Activated CD4-positive, alpha-beta T cell treated with anti-CD3 and anti-CD28 coated beads, Interleukin-2, amount 50 U/mL, for 4 hours (primary cell): ENCODE measurements at places on chromosomes 2 and 18.

GRCh38 chr2:43217228-43218154, 8.9 kb downstream of the ZFP36L2 start:
- DNase-seq = no peak

DNA sequence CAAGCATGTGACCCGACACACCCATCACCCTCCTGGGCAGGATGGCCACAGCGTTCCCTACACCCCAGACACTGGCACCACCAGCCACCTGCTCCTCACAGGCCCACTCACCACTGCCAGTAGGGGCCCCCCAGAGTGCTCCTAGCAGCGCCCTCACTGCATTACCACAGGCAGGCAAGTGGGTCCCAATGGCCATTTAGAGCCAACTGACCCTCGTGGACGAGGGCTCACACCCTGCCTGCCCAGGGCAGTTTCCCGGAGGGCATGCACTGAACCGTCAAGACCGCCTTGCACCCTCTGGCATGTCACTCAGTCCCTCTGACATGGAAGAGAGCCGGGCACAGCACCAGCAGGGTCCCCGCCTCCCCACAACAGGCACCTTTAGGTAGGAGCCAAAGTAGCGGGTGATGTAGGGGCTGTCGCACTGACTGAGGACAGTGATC, 7.3 kb downstream of the STK25 start:
- DNase-seq = no peak

- DNase-seq = no peak
These were observed 31.1 kb downstream of the ACSL3 start for GRCh38 chr2:222891890-222892289.

- no peak for DNase-seq
These were observed 2.5 kb downstream of the MRPL35 start for GRCh38 chr2:86201671-86202335.

DNA sequence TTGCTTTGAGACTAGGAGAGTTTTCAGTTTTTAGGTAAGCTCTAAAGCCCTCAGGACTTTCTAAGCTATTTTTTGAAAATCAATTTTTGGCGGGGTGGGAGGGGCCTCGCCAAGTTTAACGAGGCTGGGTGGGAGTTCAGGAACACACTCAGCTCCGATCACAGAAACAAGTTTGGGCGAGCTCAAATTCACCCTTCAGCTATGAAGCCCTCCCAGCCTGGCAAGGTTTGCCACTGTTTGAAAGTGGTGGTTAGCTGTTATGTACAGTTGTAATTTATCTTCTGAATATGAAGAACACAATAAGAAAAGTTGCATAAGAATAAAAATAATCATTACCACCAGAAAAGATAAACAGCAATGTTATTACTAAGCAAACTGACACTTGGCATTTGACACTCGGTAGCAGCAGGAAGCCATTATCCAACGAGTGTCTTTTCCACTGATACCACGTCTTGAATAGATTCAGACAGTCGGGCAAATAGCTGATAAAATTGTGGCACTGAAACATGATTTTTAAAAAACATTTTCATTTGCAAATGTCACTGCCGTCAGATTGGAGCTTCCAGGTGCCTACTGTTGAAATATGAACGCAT, 59.8 kb downstream of the KCTD1 start:
- no peak for DNase-seq

DNA sequence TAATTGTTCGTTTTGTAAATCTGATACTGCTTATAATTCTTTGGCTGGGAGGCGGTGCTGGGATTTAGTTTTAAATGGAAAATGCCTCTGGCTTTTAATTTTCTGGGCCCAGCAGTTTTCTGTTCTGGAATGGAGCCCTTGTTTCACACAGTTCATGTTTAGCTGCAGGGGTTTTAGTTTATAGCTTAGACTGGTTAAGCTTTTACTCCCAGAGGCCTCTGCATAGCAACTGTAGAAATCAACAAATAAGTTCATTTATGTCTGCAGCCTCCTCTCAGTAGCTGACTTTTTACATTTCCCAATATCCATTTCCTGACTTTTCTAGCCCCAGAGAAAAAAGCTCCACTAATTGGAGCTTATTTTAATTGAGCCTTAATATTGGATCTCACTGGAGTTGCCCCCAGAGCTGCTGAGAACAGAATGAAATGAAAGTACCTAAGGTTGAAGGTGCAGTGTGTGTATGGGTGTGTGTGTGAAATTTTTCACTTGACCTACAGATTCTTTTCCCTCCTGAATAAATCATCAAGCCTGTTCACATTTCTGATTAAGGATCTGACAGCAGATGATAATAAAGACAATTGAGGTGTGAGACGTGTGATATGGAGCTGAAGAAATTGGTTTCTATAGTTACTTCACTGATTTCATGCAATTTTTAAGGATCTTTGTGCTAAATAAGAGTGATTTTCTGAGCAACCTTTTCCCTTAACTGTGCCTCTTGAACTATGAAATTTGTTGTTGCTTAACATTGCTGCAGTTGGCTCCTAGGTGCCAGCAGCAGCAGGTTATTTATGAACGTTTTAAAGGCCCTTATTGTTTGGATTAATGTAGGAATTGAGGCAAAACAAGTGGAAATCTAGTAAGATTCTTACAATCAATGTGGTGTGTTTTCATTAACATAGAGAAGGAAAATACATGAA, 109.6 kb downstream of the TAF4B start:
- no peak for DNase-seq

- no peak for DNase-seq
These were observed 947 bp upstream of the ANKRD44 start for GRCh38 chr2:197311421-197312033.

- DNase-seq = no peak
These were observed 8.6 kb downstream of the RBFA start for GRCh38 chr18:80042785-80043184.

DNA sequence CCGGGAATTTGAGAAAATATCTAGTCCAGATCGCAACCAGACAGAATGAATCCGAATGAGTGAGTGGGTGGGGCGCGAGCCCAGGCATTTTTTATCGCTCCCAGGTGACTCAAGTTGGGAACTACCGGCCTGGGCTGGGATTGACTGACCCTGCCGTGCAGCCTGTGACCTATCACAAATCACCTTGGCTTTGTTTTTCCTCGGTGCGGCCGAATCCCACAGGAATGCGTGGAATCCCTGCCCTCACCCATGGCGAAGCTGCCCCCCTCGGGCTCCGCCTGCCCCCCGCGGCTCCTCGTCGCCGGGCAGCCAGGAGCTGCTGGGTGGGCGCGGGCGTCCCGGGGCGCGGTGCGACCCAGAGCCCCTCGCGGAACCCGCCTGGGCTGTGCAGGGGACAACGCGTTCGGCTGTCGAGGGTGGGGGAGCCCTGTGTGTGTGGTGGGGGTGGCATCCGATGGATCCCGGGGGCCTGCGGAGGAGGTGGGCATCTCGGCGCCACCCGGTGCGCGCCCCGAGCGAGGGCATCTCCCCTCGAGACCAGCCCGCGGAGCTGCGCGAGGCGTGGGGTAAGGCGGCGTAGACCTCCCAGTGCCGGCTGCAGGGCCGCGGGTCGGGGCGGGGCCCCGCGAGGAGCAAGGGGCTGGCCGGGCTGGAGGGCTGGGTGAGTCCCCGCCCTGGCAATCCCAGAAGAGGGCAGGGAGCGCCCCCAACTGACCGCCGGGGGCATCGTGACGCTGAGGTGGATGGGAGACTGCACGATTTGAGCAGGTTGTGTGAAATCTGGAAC, 16.5 kb downstream of the B3GNT7 start:
- peak; percentile 15 for DNase-seq

GRCh38 chr2:197310987-197311420, 424 bp upstream of the ANKRD44 start:
- no peak for DNase-seq

DNA sequence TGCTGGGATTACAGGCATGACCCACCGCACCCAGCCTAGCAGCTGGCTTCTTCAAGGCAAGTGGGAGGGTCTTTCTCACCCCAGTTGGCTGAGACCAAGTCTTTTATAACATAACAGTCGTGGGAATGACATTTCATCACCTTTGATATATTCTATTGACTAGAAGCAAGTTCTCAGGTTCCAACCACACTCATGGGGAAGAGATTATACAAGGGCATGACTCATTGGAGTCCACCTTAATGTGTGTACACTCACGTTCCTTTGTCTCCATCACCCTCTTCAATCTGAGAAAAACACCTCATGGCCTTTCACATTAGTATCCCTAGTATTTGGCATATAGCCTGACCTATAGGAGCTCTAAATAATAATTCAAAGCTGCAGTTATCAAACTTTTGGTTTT, 2.8 kb upstream of the BBS5 start:
- DNase-seq = no peak

DNA sequence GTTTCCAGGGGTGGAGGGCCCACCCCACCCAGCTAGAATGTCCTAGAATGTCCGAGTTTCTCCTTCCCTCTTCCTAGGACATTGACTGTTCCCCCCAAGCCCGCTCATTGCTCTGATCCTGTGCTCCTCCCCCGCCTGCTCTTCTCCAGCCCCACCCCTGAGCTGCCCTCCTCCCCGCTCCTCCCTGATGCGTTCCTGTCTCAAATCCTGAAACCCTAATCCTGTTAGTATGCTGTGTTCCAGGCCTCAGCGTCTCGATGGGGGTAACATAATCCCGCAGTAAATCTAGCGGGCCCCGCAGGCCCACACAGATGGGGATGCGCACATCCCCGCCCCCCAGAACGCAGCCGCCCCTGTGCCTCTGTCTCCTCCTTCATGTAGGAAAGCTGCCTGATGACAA, 51.3 kb downstream of the NRP2 start:
- no peak for DNase-seq

DNA sequence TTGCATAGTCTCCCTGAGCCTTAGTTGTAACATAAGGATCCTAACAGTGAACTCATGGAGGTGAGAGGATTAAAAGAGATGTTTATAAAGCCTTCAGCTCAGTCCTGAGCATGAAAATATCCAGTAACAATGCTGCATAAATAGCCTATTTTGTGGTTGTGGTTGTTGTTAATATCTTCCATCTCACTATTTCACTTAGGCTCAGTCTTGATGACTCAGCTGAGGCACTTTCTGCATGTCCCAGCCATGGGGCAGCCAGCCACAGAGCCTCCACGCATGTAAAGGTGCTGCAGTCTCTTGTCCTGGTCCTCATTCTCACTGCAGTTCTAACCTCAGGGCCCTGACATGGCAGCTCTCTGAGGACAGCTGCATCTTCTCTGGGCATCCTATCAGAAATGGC, 218.8 kb upstream of the PKDCC start:
- no peak for DNase-seq

DNA sequence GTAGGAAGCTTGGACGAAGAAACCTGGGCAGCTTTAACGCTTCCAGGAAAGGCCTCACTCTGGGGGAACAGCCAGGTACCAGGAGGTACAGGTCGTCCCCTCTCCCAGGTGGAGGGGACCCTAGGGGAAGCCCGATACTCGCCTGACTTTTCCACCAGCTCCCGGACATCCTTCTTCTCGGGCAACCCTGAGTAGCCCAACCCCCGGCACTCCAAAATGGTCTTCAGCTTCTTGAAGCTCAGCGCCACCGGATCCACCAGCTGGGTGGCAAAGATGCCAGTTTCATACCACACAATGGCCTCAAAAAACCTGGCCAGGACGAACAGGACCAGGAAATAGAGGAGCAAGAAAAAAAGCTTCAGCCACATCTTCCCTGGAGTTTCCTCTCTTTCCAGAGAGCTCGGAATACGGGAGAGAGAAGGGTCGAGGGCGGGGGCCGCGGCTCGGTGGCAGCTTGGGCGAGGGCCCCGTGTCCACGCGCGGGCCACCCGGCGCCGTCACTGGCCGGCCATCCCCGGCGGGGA, 1.1 kb downstream of the RNF103 start:
- DNase-seq = peak; percentile 6

- DNase-seq = no peak
These were observed 39.2 kb upstream of the LOXHD1 start for GRCh38 chr18:46696268-46696667.

DNA sequence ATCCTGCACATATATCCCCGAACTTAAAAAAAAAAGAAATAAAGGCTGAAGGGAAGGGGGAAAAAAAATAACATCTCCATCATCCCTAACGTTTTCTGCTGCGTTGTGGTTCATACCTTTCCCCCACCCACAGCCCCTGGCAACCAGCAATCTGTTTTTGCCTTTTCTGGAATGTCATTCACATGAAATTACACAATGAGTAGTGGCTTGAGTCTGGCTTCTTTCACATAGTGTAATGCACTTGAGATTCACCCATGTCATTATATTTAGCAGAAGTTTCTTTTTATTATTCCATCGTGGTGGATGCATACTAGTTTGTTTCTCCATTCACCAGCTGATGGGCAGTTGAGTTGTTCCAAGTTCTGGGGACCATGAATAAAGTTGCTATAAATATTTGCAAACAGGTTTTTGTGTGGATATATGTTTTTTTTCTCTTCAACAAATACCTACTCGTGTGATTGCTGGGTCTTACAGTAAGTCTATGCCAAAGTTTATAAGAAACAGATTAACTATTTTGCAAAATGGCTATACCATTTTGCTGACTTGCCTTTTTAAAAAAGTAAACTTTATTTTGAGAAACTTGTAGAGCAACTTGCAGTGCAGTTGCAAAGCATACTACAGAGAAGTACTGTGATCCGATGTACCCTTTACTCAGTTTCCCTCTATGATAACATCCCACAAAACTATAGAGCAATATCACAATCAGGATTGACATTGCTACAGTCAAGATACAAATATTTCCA, 322.5 kb downstream of the LPIN1 start:
- DNase-seq = no peak

- DNase-seq = peak; percentile 46
These were observed 727 bp downstream of the NCOA1 start for GRCh38 chr2:24491542-24492420.

GRCh38 chr2:33903215-33903614, 304.1 kb upstream of the FAM98A start:
- no peak for DNase-seq

DNA sequence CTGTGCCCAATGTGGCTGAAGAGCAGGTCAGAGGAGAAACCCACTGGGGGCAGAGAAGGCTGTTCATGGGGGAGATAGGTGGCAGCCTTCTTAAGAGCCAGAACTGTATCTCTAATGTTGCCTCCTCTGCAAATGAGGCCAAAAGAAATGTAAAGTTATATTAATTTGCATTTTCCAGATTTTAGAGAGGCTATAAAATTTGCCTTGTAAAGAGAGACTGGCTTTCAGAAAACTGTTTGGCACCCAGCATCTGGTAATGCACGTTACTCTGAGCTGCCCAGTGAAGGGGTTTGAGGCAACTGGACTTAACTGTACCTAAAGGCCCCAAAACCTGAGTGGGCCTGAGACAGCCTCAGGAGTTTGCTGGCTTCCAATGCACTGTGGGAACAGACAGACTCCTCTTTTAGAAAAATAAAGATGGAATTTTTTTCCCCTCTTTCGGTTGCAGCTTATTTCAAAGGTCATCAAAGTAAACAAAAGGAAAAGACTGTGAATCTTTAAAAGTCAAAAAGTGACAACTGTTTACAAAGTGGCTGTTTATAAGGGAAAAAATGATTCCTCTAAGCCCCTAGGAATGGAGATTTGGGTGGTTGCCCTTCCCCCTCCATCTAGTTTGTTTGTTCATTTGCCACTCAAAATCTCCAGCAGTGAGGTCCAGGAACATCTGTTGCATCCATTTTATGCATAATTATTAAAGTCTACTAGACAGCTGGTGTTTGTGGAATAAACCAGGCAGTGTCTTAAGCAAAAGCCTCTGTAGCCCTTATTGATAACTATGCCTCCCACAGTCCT, 132.2 kb upstream of the ZFP36L2 start:
- no peak for DNase-seq
